Activated CD4-positive, alpha-beta T cell treated with anti-CD3 and anti-CD28 coated beads, Interleukin-2, amount 10 ng/mL, durations not matched to agents 24 days and 14 days (primary cell): ENCODE measurements at places on chromosomes 16 and 17. TPM values are rescaled to one million over a fixed set of nuclear protein-coding genes. Genes with fewer than 3 reads are reported as not detected.

GRCh38 chr16:8880839-8881510 is 1.2 kb upstream of the LITAFD start:
- H3K4me3 ChIP-seq: no peak overlapping the region
- peaks cover 4% of the 10 kb centered on the region for H3K4me1 ChIP-seq
- H3K27me3 ChIP-seq: peaks cover 2% of the 10 kb centered on the region
- no peak for DNase-seq

- peaks cover 49% of the 10 kb centered on the region for H3K4me1 ChIP-seq
- peaks cover 9% of the 10 kb centered on the region for H3K36me3 ChIP-seq
- DNase-seq: no peak
Measured at GRCh38 chr17:27513849-27514248, 57.6 kb downstream of the KSR1 start.

- no peaks in the 10 kb centered on the region for H3K36me3 ChIP-seq
- DNase-seq: no peak
Measured at GRCh38 chr16:65574326-65574966, 452.6 kb upstream of the CDH11 start.

GRCh38 chr16:24749310-24749709 is 19.9 kb downstream of the TNRC6A start:
- peaks cover 30% of the 10 kb centered on the region for H3K36me3 ChIP-seq
- no peak overlapping the region for H3K27ac ChIP-seq
- no peaks in the 10 kb centered on the region for H3K27me3 ChIP-seq
- H3K4me3 ChIP-seq: no peak overlapping the region
- peaks cover 54% of the 10 kb centered on the region for H3K4me1 ChIP-seq

GRCh38 chr17:59565959-59566324 is 532 bp downstream of the DHX40 start:
- peaks cover 11% of the 10 kb centered on the region for H3K36me3 ChIP-seq
- peaks cover 2% of the 10 kb centered on the region for H3K27me3 ChIP-seq
- peak overlapping the region; percentile 100 for H3K27ac ChIP-seq
- H3K4me1 ChIP-seq: peaks cover 21% of the 10 kb centered on the region
- peak; percentile 89 for DNase-seq
- peak overlapping the region; percentile 100 for H3K4me3 ChIP-seq

DNA sequence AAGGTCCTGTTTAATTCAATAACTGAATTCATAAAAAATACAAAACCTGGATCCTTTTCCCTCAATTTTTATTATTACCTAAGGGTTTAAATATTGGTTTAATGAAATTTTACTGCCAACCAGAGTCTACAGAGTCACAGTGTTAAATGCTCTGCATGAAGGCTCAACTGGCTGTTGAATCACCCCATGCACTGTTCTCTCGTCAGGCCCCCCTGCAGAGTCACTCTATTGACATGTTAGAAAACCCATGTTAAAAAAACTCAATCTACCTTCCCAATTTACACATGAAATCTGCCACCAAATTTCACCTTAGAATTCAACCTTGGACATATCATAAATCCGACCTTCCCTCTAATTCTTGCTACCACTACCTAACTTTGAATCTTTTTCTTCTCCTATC is 43.3 kb upstream of the ULK2 start:
- no peak overlapping the region for H3K27ac ChIP-seq
- H3K27me3 ChIP-seq: no peaks in the 10 kb centered on the region
- H3K36me3 ChIP-seq: peaks cover 56% of the 10 kb centered on the region

DNA sequence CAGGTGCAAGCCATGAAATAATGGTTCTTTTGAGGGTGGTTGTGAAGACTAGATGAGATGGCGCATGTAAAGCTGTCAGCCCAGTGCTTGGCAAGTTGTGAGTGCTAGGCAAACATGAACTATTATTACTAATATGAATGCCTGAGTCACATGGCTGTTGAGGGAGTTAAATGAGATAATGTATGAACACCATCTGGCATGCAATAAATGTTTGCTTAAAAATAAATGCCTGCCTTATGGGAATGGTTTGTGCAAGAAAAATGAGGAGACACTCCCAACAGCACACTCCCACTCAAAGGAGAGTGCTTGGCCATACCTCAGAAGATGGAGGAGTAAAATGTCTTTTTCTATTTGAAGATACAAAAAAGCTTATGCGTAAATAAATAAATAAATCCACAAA is 3.6 kb downstream of the MAPK3 start:
- H3K36me3 ChIP-seq: peaks cover 14% of the 10 kb centered on the region
- H3K27me3 ChIP-seq: no peaks in the 10 kb centered on the region
- H3K4me1 ChIP-seq: peaks cover 24% of the 10 kb centered on the region
- no peak overlapping the region for H3K27ac ChIP-seq
- no peak for DNase-seq
- H3K4me3 ChIP-seq: no peak overlapping the region

DNA sequence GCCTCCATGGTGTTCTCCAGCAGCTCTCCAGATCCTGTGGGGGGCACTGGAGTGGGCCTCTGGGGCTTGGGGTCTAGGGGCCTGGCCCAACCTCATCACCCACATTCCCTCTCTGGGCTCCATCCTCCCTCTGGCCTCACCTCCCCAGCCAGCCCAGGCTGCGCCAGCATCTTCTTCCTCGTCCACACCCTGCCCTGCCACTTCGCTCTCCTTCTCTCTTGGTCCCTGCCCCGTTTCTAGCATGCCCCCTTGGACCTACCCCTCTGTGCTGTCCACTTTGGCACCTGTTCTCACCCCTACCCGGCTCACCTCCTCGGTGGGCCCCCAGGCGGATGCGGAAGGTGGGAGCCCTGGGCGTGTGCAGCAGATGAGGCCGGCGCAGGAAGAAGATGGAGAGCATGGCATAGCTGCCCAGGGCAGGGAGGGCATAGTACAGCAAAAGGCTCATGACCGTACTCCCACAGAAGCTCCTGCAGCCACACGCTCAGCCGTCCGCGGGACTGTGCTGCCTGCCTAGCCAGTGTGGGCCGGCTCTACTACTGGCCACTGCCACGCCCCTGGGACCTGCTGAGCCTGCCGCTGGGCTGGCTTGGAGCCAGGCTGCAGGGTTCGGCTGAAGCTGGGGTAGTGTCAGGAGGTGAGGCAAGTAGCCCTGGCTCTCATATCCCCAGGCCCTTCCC is at the start of gene GDPD3:
Gene GDPD3 (minus strand): TSS at position 507 of the 680 bp plus-strand sequence. CDS start 59 bp downstream, at position 448.
- peaks cover 10% of the 10 kb centered on the region for H3K4me1 ChIP-seq
- H3K4me3 ChIP-seq: no peak within 1 kb of the TSS
- H3K36me3 ChIP-seq: peaks cover 21% of the 10 kb centered on the region
- peak within 1 kb of the TSS; percentile 36 for H3K27ac ChIP-seq
- no peaks in the 10 kb centered on the region for H3K27me3 ChIP-seq
- no peak for DNase-seq

DNA sequence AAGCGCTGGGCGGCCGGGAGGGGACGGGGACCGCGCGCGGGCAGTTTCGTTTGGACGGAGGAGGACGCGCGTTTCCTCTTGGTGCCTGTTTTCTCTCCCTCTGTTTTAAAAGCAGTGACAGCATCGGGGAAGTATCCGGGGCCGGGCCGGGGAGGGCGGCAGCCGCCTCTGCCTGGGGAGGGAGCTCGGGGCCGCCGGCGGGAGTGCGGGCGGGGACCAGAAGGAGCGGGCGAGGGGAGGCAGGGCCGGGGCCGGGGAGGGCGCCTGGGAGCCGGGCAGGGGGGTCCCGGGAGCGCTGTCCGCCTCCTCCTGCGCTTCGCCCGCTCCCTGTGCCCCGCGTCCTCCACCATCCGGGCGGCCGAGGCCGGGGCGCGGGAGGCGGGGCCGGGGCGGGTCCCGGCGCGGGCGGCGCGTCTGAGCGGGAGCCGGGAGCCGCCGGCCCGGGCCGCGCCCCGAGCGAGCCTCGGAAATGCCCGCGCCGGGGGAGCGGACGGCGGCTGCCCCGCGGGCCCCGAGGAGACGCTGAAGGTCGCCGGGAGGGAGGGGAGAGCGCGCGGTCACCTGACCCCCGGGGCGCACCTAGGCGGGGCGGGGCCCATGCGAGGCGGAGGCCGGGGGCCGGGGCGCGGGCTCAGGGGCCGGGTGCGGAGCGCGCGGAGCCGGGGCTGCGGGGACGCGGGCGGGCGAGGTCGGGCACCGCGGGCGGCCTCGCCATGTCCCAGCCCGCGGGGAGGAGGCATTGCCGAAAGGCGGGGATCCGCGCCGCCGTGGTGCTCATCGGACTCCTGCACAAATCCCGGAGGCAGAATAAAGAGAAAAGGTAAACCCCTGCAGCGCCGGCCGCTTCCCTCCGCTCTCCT is 57.3 kb downstream of the RAP1GAP2 start:
- peak; percentile 83 for DNase-seq
- peaks cover 13% of the 10 kb centered on the region for H3K4me1 ChIP-seq
- peaks cover 49% of the 10 kb centered on the region for H3K27me3 ChIP-seq
- no peak overlapping the region for H3K27ac ChIP-seq
- peak overlapping the region; percentile 80 for H3K4me3 ChIP-seq

GRCh38 chr17:48612456-48612853 is 1.6 kb upstream of the HOXB7 start:
- peak overlapping the region; percentile 18 for H3K27ac ChIP-seq
- H3K4me1 ChIP-seq: peaks cover 40% of the 10 kb centered on the region
- peaks cover 81% of the 10 kb centered on the region for H3K27me3 ChIP-seq
- H3K4me3 ChIP-seq: peak overlapping the region; percentile 74
- DNase-seq: no peak

DNA sequence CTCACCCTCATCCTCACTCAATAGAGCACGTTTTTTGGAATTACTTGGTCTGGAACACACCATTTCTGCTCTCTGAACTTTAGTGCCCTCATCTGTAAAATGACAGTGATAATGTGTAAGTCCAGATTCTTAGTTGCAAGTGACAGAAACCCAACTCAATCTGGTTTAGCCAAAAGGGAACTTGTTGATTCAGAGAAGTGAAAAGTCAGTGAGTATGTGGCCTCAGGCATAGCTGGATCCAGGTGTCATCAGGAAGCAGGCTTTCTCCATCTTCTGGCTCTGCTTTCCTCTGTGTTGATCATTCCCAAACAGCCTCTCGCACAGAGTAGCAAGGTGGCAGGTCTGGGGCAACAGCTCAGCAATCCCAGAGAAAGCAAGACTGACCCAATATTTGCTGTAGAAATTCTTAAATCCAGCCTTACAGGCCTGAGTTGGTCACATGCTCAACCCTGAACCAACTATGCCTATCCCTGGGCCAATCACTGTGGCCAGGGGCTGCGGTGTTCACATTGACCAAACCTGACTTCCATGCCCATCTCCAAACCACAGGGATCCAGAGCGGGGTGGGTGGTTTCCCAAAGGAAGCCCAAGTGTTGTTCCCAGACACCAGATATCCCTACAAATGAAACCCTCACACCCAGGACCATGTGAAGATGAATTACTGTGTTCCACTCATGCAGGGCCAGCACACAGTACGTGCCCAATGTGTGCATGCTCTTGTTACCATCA is 23.3 kb upstream of the ALKBH5 start:
- H3K27me3 ChIP-seq: no peaks in the 10 kb centered on the region
- peaks cover 12% of the 10 kb centered on the region for H3K4me1 ChIP-seq
- no peak overlapping the region for H3K4me3 ChIP-seq
- H3K27ac ChIP-seq: no peak overlapping the region
- H3K36me3 ChIP-seq: no peaks in the 10 kb centered on the region
- no peak for DNase-seq

GRCh38 chr17:17752821-17753321 is 71.6 kb downstream of the RAI1 start:
- H3K36me3 ChIP-seq: peaks cover 1% of the 10 kb centered on the region
- peak overlapping the region; percentile 93 for H3K4me3 ChIP-seq
- H3K4me1 ChIP-seq: peaks cover 49% of the 10 kb centered on the region
- no peaks in the 10 kb centered on the region for H3K27me3 ChIP-seq

DNA sequence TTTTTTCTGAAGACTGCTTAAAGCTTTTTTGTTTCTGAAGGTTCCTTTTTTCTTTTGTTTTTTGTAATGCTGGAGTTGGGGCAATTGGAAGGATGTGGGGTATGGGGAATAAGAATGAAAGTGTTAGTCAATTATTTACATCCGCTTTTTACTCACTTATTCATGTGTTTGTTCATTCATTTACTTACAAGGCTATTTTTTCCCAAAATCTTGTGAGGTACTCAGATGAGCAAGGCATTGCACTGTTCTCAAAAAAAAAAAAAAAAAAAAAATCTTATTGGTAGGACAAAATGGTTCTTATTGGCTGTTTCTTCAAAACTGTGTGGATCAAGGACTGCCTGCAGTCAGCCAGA is 55.7 kb downstream of the PLD6 start:
- H3K36me3 ChIP-seq: peaks cover 62% of the 10 kb centered on the region
- H3K4me3 ChIP-seq: peak overlapping the region; percentile 21
- H3K4me1 ChIP-seq: peaks cover 41% of the 10 kb centered on the region
- no peaks in the 10 kb centered on the region for H3K27me3 ChIP-seq
- DNase-seq: no peak

DNA sequence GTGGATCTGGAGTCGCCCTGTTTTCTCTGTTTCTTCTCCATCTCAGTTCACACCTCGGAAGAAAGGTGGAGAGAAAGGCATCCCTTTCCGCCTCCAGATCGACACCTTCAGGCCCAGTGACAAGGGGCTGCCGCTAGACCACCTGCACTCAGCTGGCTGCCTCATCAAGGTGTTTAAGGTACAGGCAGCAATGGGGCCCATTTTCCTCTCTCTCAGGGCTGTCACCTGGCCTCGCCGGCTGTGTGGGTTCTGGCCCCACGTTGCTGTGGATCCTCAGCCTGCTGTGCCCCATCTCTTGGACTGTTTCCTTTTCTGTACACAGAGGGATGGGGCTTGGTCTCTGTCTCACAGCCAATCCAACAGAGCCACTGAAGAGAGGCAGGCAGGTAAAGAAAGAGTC is 17.4 kb upstream of the STAC2 start:
- no peak overlapping the region for H3K27ac ChIP-seq
- no peak for DNase-seq
- H3K36me3 ChIP-seq: no peaks in the 10 kb centered on the region
- H3K4me1 ChIP-seq: peaks cover 15% of the 10 kb centered on the region
- no peaks in the 10 kb centered on the region for H3K27me3 ChIP-seq
- H3K4me3 ChIP-seq: no peak overlapping the region

DNA sequence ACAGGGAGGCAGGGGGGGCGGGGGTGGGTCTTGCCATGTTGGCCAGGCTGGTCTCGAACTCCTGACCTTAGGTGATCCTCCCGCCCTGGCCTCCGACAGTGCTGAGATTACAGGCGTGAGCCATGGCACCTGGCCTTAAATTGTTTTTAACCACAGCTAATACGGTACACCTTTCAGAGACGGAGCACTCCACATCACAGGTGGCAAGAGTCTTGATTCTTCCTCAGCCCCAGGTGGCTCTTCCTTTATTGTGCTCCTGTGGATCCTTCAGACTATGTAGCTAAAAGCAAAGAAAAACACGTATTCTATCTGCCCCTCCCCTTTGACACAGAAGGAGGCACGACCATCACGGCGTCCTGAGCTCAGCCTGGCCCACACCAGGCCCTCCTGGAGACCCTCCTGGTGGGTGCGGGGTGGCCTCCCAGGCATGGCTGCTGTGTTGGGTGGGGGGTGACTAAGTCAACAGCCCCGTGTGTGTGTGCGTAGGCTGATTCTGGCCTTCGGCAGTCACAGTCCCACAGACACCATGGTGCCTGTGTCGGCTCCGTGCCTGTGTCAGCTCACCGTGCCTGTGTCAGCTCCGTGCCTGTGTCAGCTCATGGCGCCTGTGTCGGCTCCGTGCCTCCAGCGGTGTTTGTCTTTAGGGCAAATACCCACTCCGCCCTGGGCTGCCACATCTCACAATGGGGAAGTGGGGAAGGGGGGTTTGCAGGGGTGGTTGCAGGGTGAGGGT is 10.8 kb upstream of the SECTM1 start:
- H3K4me1 ChIP-seq: peaks cover 6% of the 10 kb centered on the region
- no peak for DNase-seq
- no peaks in the 10 kb centered on the region for H3K36me3 ChIP-seq
- peaks cover 6% of the 10 kb centered on the region for H3K27me3 ChIP-seq
- no peak overlapping the region for H3K27ac ChIP-seq

The TNFSF13 gene
- total RNA-seq: 2.4 and 3.5 TPM in 2 replicates

The CACNG3 gene
- not detected in 2 replicates for total RNA-seq

The CCDC154 gene
- 1.3 and 2.3 TPM in 2 replicates for total RNA-seq

The LRRC59 gene
- 113 and 117 TPM in 2 replicates for total RNA-seq

The NDRG4 gene
- 1.7 TPM in 2 replicates for total RNA-seq

The CD300LG gene
- total RNA-seq: not detected in 2 replicates

The JPH3 gene
- 0.19 TPM in 1 of 2 replicates, not detected in the other for total RNA-seq

The SMIM36 gene
- not detected in 2 replicates for total RNA-seq

The TNFRSF17 gene
- not detected in 2 replicates for total RNA-seq
